ENCODE measurements at places on chromosomes 1 and 21.

DNA sequence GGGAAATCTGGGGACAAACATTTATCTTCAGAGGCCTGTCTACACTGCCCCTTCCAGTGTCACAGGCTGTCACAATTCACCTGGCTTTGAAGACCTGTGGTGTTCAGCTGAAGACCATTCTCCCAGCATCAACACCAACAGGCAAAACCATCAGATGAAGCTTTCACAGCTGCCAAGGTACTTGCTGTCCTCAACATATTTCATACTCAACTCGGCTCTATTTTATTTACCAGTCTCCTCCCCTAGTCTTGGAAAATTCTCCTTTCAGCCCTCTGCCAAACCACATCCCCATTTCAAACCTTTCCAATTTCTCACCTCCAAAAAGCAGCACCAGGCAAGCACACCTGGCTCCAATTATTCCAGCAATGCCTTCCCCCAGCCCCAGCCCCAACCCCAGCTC lies 108.8 kb downstream of the TGFBR3 start:
- DNase-seq, result no peak

- no peak for DNase-seq
These were observed 187.1 kb upstream of the NFIA start for GRCh38 chr1:60895252-60895651.

GRCh38 chr1:40976952-40977690 lies 2.4 kb upstream of the CTPS1 start:
- DNase-seq, result peak; percentile 84

DNA sequence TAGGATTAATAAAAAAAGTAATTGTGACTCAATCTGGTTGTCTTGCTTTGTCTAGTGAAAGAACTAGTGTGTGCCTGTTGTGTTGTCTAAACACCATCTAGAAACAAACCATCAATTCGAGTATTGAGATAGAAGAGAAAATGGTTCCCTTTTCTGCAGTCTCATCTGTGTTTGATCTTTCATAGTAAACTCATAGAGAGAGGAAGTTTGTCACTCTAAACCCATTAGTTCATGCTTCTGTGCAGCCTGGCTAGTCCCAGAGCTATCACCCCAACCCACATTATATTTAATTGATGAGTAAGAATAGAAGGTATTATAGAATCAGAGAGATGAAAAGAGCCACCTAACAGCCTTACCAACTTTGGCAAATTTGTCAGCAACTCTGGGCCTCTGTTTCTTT lies 99.5 kb downstream of the TGFB2 start:
- no peak for DNase-seq

DNA sequence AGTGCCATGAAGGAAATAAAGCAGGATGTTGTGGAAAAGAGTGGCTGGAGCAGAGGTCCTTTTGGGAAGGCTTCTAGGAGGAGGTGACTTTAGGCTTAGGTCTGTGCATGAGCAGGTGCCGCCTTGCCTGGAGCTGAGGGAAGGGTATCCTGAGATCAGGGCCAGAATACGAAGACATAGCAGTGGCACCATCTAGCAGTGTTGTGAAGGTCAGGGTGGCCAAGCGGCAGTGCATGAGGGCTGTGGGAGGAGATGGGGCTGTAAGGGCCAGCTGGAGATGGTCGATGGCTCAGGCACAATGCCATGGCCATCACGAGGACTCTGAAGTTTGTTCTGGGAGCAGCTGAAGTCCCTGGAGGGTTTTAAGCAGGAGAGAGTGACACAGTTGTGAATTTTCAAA lies 219.5 kb downstream of the PTPRU start:
- no peak for DNase-seq

DNA sequence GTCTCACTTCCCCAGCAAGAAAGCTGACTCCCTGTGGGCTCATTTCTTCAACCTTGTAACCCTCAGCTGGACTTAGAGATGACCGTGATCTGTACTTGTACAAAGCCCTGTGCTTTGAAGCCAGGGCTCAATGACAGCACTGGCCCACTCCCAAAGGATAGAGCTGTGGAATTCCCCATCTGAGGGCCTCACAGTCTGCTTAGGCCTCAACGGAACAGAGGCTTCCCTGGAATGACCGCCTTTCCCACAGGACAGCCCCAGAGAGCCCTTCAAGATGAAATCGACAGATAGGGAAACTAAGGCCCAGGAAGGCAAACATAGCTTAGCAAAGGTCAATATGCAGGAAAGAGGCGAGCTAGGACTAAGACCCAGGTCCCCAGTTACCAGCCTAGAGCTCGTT lies 11.5 kb downstream of the SLC9A1 start:
- DNase-seq, result peak; percentile 37

DNA sequence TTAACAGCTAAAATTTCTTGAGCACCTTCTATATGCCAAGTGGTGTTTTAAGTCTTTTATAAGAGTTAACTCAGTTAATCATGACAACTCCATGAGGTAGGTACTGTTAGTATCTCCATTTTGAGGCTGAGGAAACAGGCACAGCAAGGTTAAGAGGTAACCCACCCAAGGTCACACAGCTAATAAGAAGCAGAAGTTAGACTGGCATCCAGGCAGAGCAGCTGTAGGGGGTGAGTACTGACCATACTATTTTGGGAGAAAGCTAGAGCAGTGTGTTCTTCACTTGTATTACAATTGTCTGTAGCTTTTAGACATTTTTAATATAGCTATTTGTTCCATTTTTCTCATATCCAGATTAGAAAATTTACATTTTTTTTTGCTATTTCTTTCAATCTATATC lies 4.8 kb downstream of the ATP6V1G3 start:
- DNase-seq, result no peak

GRCh38 chr1:116501125-116501869 lies 69.5 kb downstream of the CD58 start:
- DNase-seq, result no peak

DNA sequence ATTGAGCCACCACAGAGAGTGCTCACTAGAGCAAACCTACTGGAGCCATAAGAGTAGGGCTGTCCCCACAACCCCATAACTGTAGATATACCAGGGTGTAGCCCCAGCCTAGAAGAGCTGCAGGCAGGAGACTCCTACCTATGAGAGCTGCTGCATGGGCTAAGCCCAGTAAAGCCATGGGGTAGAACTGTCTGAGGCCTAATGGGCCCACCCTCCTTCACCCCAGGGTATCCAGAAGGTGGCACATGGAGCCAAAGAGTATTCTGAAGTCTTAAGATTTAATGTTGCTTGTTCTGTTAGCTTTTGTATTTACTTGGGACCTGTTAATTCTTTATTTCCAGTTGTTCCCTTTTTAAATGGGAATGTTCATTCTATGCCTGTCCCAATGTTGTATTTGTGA lies 1193.7 kb upstream of the ADGRL2 start:
- DNase-seq, result no peak

DNA sequence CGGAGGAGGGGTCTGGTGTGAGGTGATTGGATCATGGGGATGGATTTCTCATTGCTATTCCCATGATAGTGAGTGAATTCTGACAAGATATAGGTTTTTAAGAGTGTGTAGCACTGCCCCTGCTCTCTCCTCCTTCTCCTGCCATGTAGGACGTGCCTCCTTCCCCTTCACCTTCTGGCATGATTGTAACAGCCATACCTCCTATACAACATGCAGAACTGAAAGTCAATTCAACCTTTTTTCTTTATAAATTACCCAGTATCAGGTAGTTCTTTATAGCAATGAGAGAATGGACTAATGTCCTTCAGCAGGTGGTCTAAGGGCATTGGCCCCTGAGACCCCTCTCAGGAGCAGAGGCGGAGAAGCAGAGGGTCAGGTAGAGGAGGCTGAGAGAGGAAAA lies 168.7 kb upstream of the ETV3 start:
- DNase-seq, result no peak

- peak; percentile 33 for DNase-seq
These were observed 5.1 kb downstream of the AGRN start for GRCh38 chr1:1024771-1025699.

DNA sequence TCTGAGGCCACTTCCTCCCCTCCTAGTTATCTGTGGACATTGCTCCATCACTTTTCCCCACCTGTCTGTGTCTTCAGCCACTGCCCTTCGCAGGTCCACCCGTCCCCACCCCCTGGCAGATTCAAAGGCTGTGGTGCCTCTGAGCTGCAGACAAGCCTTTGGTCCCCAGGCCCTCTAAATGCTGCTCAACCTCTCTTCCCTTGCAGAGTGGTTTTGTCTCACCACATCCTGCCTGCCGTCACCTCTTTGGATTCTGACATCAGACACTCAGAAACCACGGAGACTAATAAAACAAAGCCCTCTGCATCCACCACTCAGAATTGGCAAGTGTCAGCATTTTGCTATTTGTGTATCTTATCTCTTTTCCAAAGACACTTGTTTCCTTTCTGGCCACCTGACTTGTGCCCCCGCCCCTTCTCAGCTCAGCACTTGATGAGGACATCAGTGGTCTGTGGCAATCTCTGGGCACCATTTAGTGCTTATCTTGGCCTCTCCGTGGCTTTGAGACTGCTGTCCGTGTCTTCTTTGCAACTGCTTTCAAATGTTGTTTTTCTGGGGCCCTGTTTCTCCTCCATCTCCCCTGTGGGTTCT lies 7.7 kb downstream of the CNIH3 start:
- peak; percentile 93 for DNase-seq

GRCh38 chr21:37639756-37640155 lies 273.2 kb downstream of the DYRK1A start:
- no peak for DNase-seq

GRCh38 chr1:161915051-161915503 lies 108.6 kb downstream of the OLFML2B start:
- DNase-seq, result no peak

DNA sequence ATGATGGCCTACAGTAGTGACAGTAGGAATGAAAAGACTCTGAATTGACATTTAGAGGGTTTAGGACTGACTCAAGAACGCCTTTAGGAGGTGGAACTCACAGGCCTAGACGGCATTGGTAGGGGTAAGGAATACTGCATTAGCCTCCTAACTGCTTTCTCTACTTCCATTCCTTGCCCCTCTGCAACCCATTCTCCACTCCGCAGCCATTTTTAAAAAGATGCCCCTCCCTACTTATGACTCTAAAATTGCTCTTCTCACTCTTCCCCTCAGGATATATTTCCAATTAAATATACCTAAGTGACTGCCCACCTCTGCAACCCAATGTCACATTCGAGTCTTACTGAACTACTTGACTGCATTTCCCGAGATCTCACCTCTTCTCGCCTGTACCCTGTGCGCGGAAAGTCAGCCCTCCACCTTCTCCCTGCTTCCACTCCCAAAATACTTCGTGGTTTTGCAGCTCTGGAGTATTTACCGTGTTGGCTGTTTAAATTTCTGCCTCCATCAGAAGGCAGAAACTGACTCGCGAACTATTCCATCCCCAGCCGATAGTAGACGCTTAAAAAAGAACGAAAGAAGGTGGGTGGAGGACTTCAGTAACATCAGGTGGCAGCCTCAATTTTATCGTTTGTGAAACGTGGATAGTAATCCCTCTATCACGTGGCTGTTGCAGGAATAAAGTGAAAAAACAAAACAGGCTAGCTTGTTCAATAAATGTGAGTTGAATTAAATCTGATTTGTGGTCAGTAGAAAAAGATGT lies 1.1 kb upstream of the YBX1 start:
- peak; percentile 45 for DNase-seq

- DNase-seq, result no peak
These were observed 11.8 kb downstream of the WNT4 start for GRCh38 chr1:22131062-22131461.

DNA sequence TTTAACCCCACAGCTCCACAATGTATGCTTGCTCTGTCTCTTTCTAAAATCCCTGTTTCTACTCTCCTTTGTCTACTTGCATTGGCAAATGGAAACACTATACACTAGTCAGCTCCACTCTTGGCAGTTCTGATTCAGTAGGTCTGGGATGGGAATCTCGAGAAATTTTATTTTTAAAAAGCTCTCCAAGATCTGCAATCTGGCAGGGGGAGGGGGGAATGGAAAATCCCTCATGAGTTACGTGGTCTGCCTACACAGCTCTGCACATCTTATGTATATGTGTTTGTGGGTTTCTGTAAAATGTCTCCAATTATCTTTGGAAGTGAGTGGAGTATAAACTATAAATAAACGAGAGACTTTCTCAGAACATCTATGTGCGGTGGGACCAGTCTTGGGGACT lies 9.9 kb upstream of the GALNT2 start:
- DNase-seq, result no peak

- DNase-seq, result no peak
These were observed 62.5 kb upstream of the CAPZB start for GRCh38 chr1:19547814-19548213.

- no peak for DNase-seq
These were observed 9.2 kb upstream of the NBPF11 start for GRCh38 chr1:148161053-148161901.

DNA sequence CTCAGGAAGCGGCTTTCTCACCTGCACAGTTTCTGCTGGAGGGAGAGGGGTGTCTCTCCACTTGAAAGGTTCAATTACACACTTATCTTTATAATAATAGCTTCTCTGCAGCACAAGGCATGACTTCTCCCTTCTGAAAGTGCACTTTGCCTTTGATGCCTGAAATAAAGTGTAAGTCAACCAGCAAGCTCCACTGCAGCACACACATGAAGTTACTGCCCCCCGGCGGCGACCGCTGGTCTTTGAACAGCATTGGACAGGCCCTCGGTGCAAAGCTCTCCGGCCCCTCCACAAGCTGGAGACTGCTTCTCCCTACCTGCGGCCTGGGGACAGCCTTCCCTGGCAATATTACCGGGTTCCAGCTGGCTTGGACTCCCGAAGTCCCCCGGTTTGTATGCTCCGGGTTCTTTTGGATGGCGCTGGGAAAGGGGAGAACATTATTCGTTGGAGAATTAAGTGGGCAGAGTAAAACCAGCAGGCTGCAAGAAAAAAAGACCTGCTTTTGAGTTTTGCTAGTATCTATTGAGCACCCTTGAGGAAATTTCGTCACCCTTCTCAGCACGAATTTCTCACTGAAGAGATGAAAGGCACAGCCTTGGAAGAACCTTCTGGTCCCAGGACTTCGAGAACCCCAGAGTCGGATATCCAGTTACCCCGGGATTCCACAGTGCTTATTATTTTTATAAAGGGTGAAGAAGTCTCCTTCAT lies 11.8 kb downstream of the RCAN1 start:
- peak; percentile 74 for DNase-seq

DNA sequence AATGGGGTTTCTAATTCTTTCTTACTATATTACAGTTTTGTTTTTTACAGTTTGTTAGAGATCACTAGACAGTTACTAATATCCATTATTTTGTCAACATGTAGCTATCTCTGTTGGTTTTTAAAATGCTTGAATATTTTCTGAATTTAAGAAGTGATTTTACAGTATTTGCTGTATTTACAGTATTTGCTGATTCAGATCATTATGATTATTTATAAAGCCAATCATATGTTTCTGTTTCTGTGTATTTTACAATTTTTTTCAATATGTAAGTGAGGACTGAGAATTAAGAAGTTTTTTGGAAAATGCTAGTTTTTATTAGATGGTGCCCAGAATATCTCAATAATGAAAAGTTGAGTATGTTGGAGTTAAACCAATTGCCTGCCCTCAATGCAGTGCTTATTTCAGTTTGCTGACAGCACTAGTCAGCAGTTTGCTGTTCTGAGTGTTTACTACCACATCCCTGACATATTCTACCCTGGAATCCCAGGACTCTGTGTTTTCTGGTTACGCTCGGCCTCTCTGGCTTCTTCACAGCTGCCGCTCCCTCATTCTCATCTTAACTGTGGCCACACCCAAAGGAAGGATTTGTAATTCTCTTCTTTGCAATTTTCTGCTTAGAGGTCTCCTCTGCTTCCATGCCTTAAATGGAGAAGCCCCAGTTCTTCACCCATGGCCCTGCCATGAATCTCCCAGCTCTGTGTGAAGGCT lies 68.0 kb upstream of the BACH1 start:
- DNase-seq, result peak; percentile 79

GRCh38 chr1:41622859-41623732 lies 138.6 kb upstream of the EDN2 start:
- DNase-seq, result peak; percentile 29
